ENCODE measurements at places on chromosomes 5 and 9. TPM values are rescaled to one million over a fixed set of nuclear protein-coding genes. Genes with fewer than 3 reads are reported as not detected.
A peak's percentile ranks its signal among the peaks of the same experiment; 100 is the strongest.

DNA sequence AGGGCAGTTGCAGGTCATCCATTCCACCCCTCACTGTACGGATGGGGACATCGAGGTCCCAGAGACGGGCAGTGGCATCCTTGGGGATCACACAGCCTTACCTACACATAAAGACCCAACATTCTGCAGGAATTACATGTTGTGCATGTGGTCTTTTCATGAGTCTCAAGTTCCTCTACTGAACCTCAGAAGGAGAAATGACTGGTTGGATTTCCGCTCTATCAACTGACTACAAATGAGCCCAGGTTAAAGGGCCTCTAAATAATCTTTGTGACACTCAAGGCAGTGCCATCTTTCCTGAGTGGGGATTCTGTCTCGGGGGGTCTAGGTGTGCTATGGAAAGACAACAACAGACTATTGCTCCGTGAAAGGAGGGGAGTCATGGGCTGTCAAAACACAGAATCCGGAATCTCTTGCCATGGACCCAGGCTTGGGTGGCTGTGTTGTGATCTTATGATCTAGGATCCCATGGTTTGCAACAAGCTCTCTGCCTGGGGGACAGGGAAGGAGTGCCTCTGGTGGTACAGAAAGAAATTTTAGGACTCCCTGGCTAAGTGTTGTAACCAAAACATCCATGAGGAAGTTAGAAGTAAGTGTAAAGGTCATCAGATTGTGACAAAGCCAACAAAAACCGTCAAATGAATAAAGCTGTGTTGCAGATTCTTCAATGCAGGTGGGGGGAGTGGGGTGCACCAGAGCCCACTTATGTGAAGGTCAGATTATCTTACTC is 1.9 kb upstream of the SLC31A2 start:
- no peak for DNase-seq

DNA sequence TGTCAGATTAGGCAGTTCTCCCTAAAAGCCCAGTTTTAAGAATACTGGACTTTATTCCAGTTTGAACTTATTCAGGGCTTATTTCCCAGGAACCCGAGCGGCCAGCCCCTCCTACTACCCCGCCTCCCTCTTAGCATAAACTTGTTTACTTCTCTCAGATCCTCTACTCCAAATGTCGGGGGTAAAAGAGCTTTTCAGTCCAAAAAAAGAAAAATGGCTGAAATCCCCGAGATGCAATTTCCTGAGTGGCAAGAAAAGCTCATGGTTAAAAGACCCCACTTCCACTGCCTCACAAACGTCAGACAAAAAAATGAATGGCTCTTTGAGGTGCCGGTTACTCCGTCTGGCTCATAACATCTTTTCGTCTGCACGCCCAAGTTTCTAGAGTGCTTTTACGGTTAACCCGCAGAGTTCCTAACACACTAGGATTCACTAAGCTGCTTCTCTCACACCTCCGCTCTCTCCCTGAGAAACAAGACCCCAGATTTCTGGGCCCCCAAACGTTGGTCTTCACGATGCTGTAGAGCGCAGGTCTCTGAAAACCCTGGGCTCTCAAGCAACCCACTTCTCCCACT is 402 bp downstream of the BRD8 start:
- DNase-seq, result peak; percentile 45

- peak; percentile 2 for DNase-seq
Observed at GRCh38 chr9:89886281-89886700, 281.5 kb downstream of the GADD45G start.

DNA sequence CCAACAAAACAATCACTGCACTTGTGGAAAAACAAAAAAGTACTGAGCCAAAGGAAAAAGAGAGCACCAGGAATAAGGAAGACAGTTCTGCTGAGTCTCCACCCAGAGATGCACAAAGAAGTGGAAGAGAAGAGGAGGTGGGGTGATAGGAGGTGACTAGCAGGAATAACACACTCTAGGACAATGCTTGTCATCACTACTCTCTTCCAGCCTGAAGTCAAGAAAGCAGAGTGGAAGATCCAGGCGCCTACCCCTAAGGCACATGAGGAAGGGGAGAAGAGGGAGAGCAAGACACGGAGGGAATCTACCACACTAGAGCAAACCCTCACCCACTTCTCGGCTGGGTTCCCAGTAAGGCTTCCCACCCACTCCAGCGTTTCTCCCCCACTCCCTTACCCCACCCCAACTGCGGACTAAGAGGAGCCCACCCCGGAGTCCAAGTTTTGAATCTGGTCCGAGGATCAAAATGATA is 1.7 kb downstream of the SLIT3 start:
- DNase-seq, result no peak

DNA sequence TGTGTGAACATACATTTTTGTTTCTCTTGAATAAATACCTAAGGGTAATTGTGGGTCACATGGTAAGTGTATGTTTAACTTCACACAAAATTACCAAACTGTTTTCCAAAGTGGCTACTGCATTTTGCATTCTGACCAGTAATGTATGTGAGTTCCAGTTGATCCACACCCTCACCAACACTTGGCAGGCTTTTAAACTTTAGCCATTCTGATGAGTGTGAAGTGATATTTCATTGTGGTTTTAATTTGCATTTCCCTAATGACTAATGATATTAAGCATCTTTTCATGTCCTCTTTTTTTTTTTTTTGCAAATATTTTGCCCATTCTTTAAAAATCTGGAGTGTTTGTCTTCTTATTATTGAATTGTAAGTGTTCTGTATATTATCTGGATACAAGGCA is 53.5 kb upstream of the MAST4 start:
- DNase-seq, result no peak

DNA sequence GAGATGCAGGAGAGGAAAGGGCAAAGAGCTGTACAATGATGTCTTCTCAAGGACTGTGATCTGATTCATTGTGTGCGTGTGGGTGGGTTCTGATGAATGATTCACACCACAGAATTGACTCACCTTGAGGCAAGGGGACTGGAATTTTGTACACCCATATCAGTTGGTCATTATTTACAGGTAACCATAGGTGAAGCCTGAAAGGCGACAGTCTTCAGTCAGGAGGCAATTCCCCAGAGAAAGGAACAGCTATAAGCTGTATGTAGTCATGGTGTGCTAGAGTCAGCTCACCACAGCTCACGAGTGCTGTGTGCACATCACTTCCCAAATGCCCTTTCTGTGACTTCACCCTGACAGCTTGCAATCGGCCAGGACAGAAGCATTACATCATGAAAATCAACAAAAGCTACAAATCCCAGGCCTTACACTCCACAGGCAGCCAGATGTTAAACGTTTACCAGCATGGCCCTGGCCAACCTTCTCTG is 87.6 kb upstream of the RPS23 start:
- peak; percentile 93 for DNase-seq

DNA sequence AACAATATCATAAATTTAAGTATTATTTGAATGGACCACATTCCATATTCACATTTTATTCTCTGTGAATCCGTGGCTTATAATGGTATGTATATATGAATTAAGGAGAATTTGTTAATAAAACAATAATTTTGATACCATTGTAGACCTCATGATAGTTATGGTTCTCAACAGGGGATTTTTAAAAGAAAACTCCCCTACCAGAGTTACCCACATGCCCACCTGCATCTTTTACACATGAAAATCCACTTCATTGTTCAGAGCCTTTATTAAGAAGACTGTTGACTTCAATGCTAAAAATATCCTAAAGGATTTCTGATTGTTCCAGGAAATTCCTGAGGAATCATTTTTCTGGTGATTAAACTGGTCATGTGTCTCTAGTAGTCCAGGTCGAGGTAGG is 557.7 kb upstream of the MEF2C start:
- no peak for DNase-seq

- no peak for DNase-seq
Observed at GRCh38 chr5:174751154-174752000, 27.0 kb downstream of the MSX2 start.

GRCh38 chr9:95729669-95730368 is 145.7 kb upstream of the ERCC6L2 start:
- DNase-seq, result no peak

F2RL2 gene
- total RNA-seq, result 0.17 TPM

TAF11L8 gene
- not detected for total RNA-seq

NTNG2 gene
- 0.17 TPM for total RNA-seq

PCDHGA10 gene
- 5.1 TPM for total RNA-seq

IL4 gene
- total RNA-seq, result not detected

RGS7BP gene
- not detected for total RNA-seq

SURF6 gene
- total RNA-seq, result 31.4 TPM
